AG08395 (cell line): ENCODE measurements at places on chromosomes 6 and 20.
A peak's percentile ranks its signal among the peaks of the same experiment; 100 is the strongest.

GRCh38 chr20:313948-314347 lies 11.4 kb upstream of the SOX12 start:
- no peak for DNase-seq

DNA sequence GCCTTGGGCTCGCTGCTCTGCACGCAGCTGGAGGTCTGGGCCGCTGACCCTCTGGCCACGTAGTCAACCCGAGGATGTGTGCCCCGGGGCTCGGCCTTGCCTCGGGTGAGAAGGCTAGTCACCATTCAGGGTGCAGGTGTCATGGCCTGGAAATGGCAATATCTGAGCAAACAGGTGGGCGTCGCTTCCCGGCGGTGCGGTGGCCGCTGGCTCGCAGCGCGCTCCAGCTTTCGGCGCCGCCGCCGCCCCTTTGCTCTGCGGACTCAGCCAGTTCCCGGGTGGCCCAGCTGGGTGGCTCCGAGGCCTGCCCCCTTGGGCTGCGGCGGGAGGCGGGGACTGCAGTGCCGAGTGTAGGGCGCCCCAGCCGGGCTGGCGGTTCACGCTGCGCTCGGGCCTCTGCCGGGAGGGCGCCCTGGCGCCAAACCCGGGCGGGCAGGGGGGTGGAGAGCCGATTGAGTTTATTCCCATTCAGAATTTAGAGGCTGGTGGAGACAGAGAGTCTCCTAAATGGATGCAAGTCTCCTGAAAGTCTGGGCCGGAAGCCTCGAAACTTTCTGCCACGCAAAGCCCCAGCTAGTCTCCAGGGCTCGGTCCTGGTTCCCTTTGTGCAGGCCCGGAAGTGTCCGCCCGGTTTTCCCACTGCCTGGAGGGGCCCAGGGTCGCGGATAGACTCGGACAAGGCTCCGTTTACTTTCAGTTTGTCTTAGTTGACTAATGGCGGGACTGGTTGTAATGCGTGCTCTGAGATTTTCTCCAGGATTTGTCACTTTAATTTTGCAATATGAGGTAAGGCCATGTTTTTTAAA lies 11.3 kb upstream of the TFAP2A start:
- DNase-seq, result peak; percentile 58

DNA sequence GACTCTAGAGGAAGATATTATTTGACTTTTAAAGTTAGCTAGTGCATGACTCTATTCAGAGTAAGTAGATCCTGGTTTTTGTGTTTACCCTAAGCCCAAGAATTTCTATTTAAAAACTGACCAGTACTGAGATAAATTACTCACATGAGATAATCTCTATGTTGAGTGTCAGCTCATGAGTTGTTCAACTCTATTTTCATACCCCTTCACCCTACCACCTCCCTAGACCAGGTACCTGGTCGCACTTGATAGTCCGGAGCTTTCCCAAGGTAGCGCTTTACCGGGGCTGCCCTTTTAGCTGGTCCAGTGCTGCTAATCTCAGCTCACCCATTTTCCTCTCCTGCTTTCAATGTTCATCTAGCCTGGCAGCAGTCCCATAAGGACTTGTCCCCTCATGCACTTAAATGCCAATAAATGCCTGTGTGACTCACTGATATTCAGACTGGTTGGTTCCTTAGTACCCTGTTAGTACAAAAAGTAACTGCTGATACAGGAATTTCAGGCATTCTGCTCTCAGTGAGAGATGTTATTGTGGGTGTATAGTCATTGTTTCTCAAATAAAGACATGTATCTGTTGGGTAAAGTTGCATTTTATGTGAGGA lies 503.9 kb downstream of the ADGRB3 start:
- DNase-seq, result no peak

GRCh38 chr20:50513169-50514034 lies 3.2 kb downstream of the PTPN1 start:
- no peak for DNase-seq

DNA sequence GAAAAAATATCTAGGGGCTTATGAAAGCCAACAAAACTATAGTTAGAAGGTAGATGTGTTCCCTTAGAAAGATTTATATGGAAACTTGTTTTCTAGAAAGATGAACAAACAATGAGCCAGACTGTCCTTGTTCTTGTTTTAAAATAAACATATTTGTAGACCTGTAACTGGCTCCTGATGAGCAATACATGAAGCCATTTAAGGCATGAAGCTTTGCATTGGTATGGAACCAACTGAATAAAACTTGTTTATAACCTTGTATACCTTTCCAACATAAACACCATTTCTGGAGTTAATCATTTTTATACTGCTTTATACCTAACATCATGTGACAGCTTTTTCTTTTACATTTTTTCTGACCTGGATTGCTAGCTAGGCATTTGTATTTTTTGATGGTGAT lies 247.8 kb downstream of the PRL start:
- DNase-seq, result no peak
